ENCODE measurements at places on chromosomes 4 and X.

DNA sequence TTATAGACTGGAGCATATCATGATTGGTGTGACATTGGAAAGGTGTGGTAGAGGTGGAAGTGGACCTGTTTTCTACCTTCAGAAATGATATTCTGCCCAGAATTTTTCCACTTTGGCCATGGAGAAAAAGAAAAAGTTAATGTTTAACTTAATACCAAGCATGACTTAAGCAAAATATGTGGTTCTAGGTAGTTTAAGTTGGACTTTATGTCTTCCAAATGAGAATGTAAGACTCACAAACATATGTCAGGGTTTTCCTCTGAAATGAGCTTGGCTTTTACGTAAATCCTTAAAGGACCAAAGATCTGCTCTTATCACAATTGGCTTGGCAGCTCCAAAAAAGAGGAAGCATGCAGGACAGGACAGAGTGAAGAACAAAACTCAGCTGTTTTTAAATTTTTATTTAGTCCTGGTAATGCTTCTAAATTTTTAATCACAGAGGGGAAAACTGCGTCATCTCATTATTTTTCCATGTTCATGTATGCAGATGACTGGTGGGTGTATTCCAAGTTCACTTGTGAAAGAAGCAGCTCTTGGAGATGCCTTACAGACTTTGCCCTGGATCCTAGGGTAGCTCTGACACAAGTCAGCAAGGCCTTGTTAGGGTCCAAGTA is 98.2 kb downstream of the ANK2 start:
- no peak for DNase-seq

DNA sequence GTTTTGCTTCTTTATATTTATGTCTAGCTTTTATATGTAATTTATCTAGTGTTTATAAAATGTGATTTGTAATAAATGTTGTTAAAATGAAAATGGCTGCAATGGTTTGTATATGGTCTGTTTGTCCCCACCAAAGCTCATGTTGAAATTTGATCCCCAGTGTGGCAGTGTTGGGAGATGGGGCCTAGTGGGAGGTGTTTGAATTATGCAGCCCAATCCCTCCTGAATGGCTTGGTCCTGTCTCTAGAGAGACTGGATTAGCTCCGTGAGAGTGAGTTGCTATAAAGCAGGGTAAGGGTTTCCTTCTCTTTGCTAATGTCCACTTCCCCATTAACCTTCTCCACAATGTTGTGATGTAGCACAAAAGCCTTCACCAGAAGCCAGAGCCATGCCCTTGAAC is 30.0 kb upstream of the JADE3 start:
- DNase-seq, result no peak

- no peak for DNase-seq
Observed at GRCh38 chrX:40095583-40096394, 2.0 kb downstream of the BCOR start.

GRCh38 chr4:7307394-7308099 is 115.2 kb downstream of the SORCS2 start:
- DNase-seq, result no peak

- no peak for DNase-seq
Observed at GRCh38 chrX:94107981-94108380, 434.0 kb downstream of the FAM133A start.

- no peak for DNase-seq
Observed at GRCh38 chr4:141099326-141099725, 33.9 kb downstream of the RNF150 start.

DNA sequence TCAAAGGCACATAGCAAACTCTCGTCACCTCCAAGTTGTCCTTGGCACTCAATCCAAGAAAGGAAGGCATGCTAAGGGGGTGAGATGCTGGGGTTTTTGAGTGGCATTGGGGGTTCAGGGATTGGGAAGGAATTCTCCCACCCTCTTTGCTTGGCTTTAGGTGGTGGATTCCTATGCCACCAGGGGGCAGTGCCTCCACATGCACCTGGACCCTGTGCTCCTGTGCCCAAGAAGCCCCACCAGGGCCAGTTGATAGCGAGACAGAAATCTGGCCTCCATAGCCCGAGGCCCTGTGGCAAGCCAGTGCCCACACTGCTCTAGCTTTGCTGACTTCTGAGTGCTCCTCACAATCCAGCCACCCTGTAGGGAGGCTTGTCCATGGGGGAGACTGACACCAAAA is 2.0 kb upstream of the FATE1 start:
- no peak for DNase-seq
